NCI-H510A treated with DMSO at 0.1 percent for 48 hours (cell line): ENCODE measurements at places on chromosomes 12 and 14.

DNA sequence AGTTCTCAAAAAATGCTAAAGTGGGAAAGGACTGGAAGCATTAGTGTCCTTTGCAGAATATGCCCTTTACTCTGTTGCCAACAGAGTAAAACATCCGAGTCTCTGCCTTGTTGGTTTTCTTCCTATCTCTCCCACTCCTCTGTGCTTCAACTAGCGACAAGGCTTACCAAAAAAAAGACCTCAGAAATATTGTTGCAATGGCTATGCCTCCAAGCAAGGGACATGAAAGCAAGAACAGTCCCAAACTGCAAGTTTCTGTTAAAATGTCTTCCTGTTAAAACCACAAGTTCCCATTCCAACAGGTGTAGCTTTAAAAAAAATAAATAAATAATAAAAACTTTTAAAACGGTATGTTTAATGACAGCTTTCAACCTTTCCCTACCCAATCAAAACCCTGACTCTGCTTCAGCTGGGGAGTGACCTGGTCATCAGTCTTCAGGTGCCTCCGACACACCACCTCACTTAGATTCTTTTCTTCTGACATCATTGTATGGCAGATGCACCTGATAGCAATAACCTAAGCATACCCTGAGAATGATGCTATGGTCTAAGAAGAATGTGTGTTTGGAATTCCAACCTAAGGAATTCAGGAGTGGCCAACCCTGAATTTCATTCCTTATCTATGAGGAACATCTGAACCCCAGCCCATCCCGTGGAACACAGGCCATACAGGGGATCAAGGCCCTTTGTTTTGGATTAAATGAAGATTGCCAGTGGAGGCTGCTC is 81.0 kb downstream of the RPS29 start:
- no peak for DNase-seq

DNA sequence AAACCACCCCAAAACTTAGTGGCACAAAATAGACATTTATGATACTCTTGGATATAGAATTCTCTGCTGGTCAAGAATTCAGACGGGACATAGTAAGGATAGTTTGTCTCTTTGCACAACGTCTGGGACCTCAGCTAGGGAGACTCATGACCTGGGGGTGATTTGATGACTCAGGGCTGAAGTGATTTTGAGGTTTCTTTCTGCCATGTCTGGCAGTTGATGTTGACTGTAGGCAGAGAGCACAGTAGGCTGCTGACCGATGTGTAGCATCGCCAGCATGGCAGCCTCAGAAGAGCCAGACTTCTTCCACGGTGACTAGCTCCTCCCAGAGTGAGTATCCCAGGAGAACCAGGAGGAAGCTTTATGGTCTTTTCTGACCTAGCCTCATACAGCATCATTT is 88.9 kb upstream of the FRMD6 start:
- no peak for DNase-seq

GRCh38 chr14:99803803-99804202 is 10.6 kb downstream of the EML1 start:
- no peak for DNase-seq

DNA sequence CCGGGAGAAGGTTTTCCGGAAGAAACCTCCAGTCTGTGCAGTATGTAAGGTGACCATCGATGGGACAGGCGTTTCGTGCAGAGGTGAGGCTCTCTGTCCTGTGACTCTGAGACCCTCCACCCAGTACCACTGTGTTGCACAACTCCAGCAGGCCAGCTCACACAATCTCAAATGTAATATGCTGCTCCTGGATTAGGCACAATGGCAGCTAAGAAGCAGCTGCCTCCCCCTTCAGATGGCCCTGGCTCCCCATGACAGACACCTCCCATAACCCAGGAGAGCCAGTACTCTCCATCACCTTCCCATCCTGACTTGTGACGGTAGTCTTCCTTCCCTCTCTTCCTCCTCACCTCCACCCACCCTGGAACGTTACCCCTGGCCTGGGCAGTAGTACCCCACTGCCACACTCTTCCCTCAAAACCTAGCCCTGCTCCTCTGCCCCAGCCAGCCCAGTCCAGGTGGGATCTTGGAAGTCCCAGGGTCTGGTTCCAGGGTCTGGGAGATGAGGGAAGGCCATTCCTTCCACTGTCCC is 2.1 kb downstream of the TNS2 start:
- DNase-seq, result no peak
